ENCODE measurements at places on chromosomes 16 and 17. TPM values are rescaled to one million over a fixed set of nuclear protein-coding genes. Genes with fewer than 3 reads are reported as not detected.

DNA sequence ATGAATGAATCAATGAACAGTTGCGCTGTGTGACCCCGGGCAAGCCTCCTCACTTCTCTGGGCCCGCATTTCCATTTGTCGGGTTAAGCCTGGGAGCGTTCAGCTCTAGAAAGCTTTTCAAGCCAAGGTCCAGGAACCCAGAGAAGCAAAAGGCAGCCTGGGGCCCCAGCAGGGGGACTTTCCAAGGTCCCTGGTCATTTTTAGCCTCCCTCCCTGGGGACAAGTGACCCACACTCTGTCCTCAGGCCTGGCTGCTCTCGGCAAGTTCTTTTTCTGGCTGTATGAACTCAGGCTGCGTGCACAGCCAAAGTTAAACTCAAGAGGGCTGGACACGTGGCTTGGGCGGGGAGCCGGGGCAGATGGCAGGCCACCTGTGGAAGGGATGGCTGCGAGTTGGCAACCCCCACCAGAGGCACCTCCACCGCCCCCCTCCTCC is 41.4 kb upstream of the CIBAR2 start:
- no peak for DNase-seq

- no peak for DNase-seq
These were observed 84.8 kb upstream of the TNRC6C start for GRCh38 chr17:77873500-77874302.

- DNase-seq, result no peak
These were observed 13.1 kb upstream of the PLCG2 start for GRCh38 chr16:81765969-81766368.

The PYDC1 gene
- not detected for total RNA-seq

The CCL5 gene
- not detected for total RNA-seq

The STAT5B gene
- 41.3 TPM for total RNA-seq

The ZNF597 gene
- total RNA-seq, result 1.5 TPM

The ZNF750 gene
- not detected for total RNA-seq

The PCTP gene
- 20.3 TPM for total RNA-seq

Data from H7 (cell line).